Spinal cord (tissue), 10 donors: ENCODE measurements at places on chromosomes 3 and 15.

GRCh38 chr3:186847437-186847836 lies 4.9 kb downstream of the ADIPOQ start:
- H3K36me3 ChIP-seq, result no peaks in the 10 kb centered on the region
- no peaks in the 10 kb centered on the region for H3K27me3 ChIP-seq
- H3K27ac ChIP-seq, result no peak overlapping the region
- H3K4me1 ChIP-seq, result no peaks in the 10 kb centered on the region

DNA sequence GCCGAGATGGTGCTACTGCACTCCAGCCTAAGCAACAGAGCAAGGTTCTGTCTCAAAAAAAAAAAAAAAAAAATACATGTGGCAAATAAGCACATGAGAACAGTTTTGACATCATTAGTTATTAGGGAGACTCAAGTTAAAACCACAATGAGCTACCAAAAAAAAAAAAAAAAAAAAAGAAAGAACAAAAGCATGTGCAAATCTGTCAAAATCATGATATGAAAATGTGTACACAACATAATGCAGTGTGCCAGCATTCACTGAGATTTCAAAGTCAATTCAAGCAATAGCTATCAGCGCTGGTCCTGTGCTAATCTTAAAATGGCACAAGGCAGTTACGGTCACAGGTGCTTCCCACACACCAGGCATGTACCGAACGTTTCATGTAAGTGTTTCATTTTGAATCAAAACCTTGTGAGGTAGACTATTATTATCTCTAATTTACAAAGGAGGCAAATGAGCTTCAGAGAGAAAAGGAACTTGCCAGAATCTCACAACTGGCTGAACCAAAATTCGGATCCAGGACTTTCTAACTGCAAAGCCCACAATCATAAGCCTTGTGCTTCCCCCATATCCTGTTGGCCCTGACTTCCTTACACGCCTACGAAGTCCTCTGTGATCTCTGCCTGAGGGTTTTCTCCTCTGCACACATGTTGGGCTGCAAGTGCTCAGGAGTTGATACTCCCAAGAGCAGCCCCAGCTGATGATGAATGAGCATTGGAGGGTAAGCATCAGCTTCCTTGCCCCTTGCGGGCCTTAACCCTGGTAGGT lies 200.1 kb upstream of the PROK2 start:
- DNase-seq, result no peak
- H3K4me3 ChIP-seq, result no peak overlapping the region
- no peaks in the 10 kb centered on the region for H3K36me3 ChIP-seq
- H3K27ac ChIP-seq, result no peak overlapping the region
- H3K27me3 ChIP-seq, result no peaks in the 10 kb centered on the region

DNA sequence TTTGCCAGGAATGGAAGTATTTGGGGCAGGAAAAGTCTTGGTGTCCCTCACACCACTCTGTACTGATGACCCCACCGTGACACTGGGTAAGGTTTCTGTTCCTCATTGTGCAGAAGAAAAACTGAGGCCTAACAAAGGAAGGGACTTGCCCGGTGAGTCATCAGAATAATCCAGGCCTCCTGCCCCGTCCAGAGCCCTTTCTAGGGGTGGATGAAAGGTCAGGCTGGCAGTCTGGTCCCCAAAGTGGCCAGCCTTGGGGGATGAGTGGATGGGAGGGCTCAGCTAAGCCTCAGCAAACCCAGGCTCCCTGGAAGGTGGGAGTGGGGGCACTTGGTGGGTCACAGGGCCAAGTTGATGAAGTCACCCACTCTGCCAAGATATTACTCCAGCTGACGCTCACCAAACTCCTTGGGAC lies 2.3 kb upstream of the DNAH1 start:
- H3K27ac ChIP-seq, result no peak overlapping the region
- peaks cover 59% of the 10 kb centered on the region for H3K4me1 ChIP-seq
- H3K27me3 ChIP-seq, result no peaks in the 10 kb centered on the region
- peaks cover 4% of the 10 kb centered on the region for H3K36me3 ChIP-seq
- H3K4me3 ChIP-seq, result no peak overlapping the region

GRCh38 chr15:100761290-100761935 lies 118.2 kb upstream of the ALDH1A3 start:
- H3K4me1 ChIP-seq, result peaks cover 17% of the 10 kb centered on the region
- no peak overlapping the region for H3K4me3 ChIP-seq
- no peak overlapping the region for H3K27ac ChIP-seq
- DNase-seq, result no peak
- no peaks in the 10 kb centered on the region for H3K36me3 ChIP-seq
- no peaks in the 10 kb centered on the region for H3K27me3 ChIP-seq

DNA sequence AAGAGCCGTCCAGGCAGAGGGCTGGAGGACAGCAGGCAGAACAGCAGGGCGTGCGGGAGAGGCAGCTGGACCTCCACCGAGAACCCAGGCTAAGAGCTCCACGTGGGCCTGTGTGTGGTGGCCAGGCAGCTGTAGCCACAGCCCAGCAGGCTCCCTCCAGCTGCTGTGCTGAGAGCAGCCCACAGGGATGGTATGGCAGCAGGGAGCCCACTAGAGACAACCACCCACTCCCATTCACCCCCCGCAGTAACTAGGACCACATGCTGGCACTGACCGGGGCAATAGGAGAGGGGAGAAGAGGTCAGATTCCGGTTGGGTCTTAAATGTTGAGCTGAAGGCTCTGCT lies 25.6 kb upstream of the MUSTN1 start:
- no peaks in the 10 kb centered on the region for H3K27me3 ChIP-seq
- no peak for DNase-seq
- no peaks in the 10 kb centered on the region for H3K4me1 ChIP-seq

GRCh38 chr3:8608791-8609467 lies 35.7 kb downstream of the SSUH2 start:
- DNase-seq, result no peak
- H3K27ac ChIP-seq, result no peak overlapping the region
- H3K4me3 ChIP-seq, result no peak overlapping the region

GRCh38 chr3:189502676-189503257 lies 128.4 kb upstream of the TP63 start:
- H3K4me1 ChIP-seq, result no peaks in the 10 kb centered on the region
- no peak overlapping the region for H3K27ac ChIP-seq
- no peak overlapping the region for H3K4me3 ChIP-seq
- DNase-seq, result no peak
- H3K36me3 ChIP-seq, result no peaks in the 10 kb centered on the region

DNA sequence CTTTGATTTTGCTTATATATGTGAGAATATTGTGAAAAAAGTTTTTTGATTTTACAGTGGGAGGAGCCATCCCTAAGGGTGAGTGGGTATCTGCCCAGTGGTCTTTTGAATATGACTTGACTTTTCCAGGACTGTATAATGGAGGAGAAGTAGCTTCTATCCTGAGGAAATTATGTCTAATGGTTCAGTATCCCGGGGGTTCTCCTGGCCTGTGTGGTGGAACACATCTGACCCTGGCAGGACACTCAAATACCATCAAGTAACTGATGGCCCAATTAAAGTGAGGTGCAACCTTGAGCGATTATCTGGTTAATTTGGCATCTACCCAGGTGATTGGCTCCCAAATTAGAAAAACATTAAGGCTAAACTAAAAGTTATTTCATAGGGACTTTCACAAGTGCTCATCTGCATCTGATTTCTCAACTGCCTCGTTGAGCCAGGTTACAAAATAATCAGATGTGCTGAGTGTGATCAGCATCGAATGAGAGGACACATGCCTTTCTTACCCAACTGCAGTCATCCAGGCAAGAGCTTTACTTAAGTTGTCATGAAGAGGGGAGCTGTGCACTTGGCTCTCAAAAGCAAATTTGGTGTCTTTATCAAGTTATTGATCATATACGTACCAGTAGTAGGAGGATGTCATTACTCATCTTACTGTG lies 201.4 kb downstream of the IL5RA start:
- no peaks in the 10 kb centered on the region for H3K36me3 ChIP-seq
- H3K27ac ChIP-seq, result no peak overlapping the region
- no peak for DNase-seq
- H3K27me3 ChIP-seq, result no peaks in the 10 kb centered on the region

GRCh38 chr15:55856506-55857164 lies 113.7 kb upstream of the PRTG start:
- H3K4me1 ChIP-seq, result no peaks in the 10 kb centered on the region
- no peak for DNase-seq
- H3K36me3 ChIP-seq, result peaks cover 2% of the 10 kb centered on the region

DNA sequence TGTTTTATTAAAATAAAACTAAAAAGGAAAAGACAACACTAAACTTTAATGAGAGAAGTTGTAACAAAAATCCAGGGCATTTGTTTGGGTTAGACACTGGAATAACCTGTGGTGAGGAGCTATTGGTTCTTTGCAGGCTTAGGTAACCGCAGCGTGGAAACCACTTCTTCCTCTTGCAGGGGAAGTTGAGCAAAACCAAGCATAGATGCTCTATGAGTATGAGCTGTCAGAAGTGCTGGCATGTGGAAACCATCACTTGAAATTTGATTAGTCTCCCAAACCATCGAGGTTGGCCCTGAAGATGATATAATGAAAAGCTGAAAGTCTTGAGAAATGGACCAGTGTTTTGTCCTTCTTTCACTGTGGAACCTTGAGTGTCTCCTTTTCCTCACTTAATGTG lies 127.1 kb upstream of the RBMS3 start:
- no peak overlapping the region for H3K27ac ChIP-seq

GRCh38 chr15:89333959-89334509 lies 590 bp downstream of the POLG start:
- no peaks in the 10 kb centered on the region for H3K27me3 ChIP-seq
- H3K36me3 ChIP-seq, result peaks cover 35% of the 10 kb centered on the region
- H3K4me3 ChIP-seq, result peak overlapping the region; percentile 78
- H3K27ac ChIP-seq, result peak overlapping the region; percentile 47

- no peak overlapping the region for H3K4me3 ChIP-seq
- H3K27ac ChIP-seq, result no peak overlapping the region
- no peaks in the 10 kb centered on the region for H3K4me1 ChIP-seq
- H3K27me3 ChIP-seq, result no peaks in the 10 kb centered on the region
These were observed 15.8 kb downstream of the CX3CR1 start for GRCh38 chr3:39264053-39264452.

DNA sequence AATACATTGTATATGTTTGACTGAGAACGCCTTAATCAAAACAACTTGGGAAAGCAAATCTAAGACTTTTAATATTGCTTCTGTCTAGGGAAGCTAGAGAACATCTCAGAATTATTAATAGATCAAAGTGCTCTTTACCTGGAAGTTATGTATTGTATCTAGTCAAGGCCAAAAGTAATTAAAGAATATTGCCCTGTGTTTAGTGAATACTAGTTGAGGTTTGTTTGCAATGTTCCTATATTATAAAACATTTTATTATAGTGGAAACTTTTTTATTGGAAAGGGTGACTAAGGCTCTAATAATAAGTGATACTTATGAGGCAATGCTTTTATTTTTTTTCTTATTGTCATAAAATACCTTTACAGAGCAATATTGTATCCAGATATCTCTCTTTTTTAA lies 118.2 kb downstream of the CADM2 start:
- no peaks in the 10 kb centered on the region for H3K4me1 ChIP-seq
- no peak overlapping the region for H3K27ac ChIP-seq
- H3K4me3 ChIP-seq, result no peak overlapping the region
- no peak for DNase-seq
